ENCODE measurements at places on chromosomes 2 and 18. TPM values are rescaled to one million over a fixed set of nuclear protein-coding genes. Genes with fewer than 3 reads are reported as not detected.

DNA sequence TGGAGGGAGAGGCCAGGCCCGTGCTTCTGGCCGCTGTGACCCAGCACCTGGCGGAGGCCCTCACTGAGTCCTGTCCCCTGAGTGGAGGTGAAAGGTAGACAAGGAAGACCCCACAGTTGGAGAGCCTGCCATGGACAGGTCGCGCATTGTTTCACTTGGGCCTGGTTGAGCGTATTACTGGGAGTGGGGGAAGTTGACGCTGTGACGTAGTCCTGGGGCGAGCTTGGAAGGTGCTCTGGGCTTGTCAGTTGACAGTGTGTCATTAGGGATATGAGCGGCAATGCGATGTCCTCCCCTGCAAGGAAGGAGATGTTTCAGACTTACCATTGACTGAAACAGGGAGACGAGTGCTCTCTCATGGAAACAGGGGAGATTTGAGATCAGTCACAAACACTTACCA, 127.1 kb downstream of the SH3RF3 start:
- H3K4me3 ChIP-seq = no peak overlapping the region
- H3K27me3 ChIP-seq = no peaks in the 10 kb centered on the region
- H3K36me3 ChIP-seq = no peaks in the 10 kb centered on the region
- no peak overlapping the region for H3K27ac ChIP-seq
- H3K4me1 ChIP-seq = peaks cover 5% of the 10 kb centered on the region

DNA sequence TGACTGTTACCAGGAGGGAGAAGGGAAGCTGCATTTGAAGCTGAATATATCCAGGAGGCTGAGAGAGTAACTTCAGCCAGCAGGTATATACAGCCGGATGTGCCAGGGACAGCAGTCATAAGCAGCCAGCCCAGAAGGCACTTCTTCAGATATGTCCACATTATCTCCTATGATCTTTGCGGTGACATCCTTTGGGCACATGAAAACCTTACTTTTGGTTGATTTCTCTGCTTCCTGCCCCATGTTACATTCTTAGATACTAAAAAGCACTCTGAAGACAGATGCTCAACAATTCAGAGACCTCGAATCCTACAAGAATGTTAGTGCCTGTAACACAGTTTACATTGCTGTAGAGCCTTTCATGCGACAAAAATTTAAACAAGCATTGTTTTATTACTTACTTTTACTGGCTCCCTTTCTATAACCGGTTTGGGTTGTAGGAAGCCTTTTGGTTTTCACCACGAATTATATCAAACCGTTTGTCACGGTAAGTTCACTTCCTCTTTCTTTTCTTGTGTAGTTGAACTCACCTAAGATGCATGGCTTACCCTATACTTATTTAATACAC, 50.3 kb upstream of the TLK1 start:
- H3K27ac ChIP-seq = no peak overlapping the region
- no peaks in the 10 kb centered on the region for H3K4me1 ChIP-seq
- no peak overlapping the region for H3K4me3 ChIP-seq

DNA sequence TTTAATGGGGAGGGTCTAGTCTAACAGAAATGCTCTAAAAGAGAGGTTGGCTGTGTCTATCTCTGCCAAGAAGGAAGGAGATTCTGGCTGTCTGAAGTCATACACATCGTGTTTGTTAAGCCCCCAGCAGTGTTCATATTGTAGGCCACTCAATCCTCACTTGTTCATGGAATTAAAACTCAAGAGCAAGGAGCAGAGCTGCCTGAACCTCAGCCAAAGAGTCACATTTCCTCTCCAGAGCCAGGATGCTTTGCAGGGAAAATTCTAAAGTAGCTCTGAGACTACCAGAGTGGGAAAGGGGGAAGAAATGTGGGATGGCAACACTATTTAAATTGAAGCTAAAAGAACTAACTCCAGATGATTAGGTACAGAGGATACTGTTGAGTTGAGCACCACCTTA, 190.7 kb upstream of the CXCR4 start:
- no peak for DNase-seq
- no peaks in the 10 kb centered on the region for H3K36me3 ChIP-seq
- H3K27ac ChIP-seq = no peak overlapping the region
- no peak overlapping the region for H3K4me3 ChIP-seq

GRCh38 chr2:216205486-216205885, 96.3 kb downstream of the XRCC5 start:
- H3K4me1 ChIP-seq = no peaks in the 10 kb centered on the region
- no peak overlapping the region for H3K4me3 ChIP-seq
- H3K36me3 ChIP-seq = peaks cover 41% of the 10 kb centered on the region
- no peak for DNase-seq

DNA sequence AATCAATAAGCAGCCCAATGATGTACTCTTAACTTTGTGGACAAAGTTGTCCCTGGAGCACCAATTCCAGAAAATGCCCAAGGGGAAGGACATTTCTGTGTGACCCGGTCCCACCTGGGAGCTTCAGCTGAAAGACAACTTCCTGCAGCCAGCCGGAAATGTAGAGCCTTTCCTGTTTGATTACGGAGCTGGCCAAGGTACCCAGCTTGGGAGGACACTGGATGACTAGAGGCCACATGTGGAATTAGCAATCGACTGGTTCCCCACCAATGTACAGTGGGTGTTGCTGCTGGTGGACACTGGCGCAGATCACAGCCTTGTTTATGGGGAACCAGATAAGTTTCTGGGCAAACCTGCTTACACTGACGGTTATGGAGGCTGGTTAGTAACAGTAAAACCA, 53.0 kb upstream of the ZC3H15 start:
- H3K27me3 ChIP-seq = no peaks in the 10 kb centered on the region
- no peaks in the 10 kb centered on the region for H3K4me1 ChIP-seq
- H3K27ac ChIP-seq = no peak overlapping the region
- H3K4me3 ChIP-seq = no peak overlapping the region

DNA sequence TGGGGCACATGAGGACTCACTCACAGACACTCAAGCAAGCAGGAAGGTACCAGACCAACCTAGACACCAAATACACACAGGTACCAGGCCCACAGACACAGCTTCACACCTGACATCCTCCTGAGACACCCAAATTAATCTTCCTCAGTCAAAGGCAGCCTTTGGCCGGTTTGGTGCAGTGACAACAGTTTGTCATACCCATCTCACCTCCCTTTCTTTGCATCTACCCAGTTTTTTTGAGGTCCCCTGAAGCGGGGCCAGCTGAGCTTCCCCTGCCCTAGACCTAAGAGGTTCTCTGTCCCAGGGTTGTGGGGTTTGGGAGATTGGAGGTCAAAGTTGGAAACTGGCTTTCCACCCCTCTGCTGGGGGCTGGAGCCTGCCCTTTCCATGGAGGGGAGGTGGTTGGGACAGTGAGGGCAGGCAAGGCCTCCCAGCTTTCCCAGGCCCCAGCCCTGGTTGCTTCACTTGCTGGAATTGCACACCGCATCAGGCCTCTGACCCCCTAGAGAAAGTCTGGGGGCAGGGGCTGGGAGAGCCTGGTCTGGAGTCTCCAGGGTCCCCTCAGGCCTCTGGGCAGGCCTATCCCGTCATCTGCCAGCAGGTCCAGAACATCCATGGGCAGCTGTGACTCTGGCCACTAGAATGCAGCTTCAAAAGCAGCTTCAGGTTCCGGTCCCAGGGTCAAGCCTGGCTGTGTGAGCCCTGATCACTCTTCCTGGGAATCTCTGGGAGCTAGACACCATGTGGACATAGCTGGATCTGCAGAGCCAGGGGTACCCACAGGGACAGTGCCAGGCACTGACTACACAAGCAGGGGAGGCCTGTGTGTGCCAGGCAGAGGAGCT, 12.5 kb upstream of the TEX261 start:
- H3K36me3 ChIP-seq = no peaks in the 10 kb centered on the region
- H3K4me1 ChIP-seq = no peaks in the 10 kb centered on the region
- no peak for DNase-seq
- H3K27ac ChIP-seq = no peak overlapping the region
- H3K4me3 ChIP-seq = no peak overlapping the region
- H3K27me3 ChIP-seq = peaks cover 5% of the 10 kb centered on the region

GRCh38 chr2:158144914-158145625, 43.4 kb downstream of the UPP2 start:
- peaks cover 4% of the 10 kb centered on the region for H3K27me3 ChIP-seq
- H3K27ac ChIP-seq = no peak overlapping the region
- H3K36me3 ChIP-seq = no peaks in the 10 kb centered on the region
- no peak for DNase-seq
- no peak overlapping the region for H3K4me3 ChIP-seq
- no peaks in the 10 kb centered on the region for H3K4me1 ChIP-seq

DNA sequence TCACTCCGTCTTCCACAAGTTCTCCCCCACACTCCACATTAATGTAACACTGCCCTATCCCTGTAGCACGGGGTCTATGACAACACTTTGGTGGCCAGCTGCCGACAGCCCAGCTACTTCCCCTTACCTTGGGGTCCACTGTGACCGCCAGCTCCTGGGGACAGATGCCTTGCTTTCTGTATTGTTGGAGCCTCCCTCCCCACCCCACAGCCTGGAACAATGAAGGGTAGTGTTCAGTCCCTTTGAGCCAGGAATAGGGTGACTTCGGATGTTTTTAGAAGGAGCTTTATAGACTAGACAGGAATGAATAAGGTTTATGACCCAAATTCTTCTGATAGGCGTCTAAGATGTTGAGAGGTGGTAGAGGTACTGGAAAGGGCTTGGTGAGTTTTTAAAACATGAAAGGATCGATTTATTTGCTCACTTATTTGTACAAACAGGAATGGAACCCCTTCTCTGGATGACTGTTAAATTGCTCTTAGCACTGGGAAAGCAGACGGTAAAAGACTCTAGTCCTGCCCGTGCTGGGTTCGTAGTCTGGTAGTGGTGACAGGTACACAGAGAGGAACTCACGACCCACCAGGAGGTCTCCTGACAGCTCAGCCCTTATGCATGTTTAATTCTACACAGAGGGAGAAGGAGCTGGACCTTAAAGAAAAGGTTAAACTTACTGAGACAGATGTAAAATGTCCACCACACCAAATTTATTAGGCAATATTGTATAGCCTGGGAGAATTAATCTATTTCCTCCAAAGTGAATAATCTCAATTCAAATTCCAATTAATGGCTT, 90.9 kb downstream of the MYCN start:
- H3K27me3 ChIP-seq = no peaks in the 10 kb centered on the region
- DNase-seq = no peak
- no peaks in the 10 kb centered on the region for H3K4me1 ChIP-seq
- no peak overlapping the region for H3K4me3 ChIP-seq

DNA sequence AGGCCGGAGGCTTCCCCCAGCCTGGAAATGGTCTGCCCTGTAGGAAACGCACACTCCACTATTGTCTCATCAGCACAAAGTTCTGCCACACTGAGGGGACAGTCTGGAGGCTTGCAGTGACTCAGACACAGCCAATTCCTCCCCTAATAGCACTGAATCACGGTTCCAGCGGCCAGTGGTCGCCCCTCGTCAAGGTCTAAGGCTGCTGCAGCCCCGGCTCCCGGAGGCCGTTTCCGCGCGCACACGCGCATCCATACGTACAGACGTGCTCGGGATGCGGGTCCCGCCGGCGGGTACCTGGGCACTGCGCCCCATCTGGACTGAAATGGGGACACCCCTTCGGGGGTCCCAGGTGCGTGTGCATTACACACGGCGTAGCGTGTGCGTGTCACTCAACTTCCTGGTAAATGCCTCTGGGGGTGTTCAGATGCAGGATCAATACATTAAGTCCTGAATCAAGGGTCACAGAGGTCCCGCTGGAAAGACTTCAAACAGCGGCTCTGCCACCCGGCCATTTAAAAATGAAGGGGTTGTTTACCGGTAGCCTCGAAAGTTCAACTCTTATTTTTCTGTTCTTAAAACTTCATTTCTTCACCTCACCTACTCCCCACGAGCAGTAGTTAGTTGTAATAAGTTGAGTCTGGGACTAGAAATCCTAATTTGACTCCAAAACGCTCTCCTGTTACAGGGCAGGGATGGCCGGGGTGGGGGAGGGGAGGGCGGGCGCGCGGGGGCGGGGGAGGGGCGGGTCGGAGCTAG, 572 bp upstream of the ZNF516 start:
- H3K27me3 ChIP-seq = peaks cover 12% of the 10 kb centered on the region
- no peak for DNase-seq
- peak overlapping the region; percentile 80 for H3K4me3 ChIP-seq
- no peaks in the 10 kb centered on the region for H3K36me3 ChIP-seq

- DNase-seq = peak; percentile 74
- peaks cover 30% of the 10 kb centered on the region for H3K36me3 ChIP-seq
- H3K27ac ChIP-seq = no peak overlapping the region
- H3K4me1 ChIP-seq = peaks cover 16% of the 10 kb centered on the region
Measured at GRCh38 chr2:121356058-121356640, 71.1 kb upstream of the TFCP2L1 start.

KCNG2 gene
- not detected for polyA plus RNA-seq

RSAD2 gene
- 0.18 TPM for polyA plus RNA-seq

PIK3C3 gene
- 19.5 TPM for polyA plus RNA-seq

ACVR1C gene
- 0.03 TPM for polyA plus RNA-seq

FBXO48 gene
- 0.46 TPM for polyA plus RNA-seq

PIAS2 gene
- 7.0 TPM for polyA plus RNA-seq

NOL4 gene
- not detected for polyA plus RNA-seq
